Activated CD4-positive, alpha-beta T cell treated with anti-CD3 and anti-CD28 coated beads, Interleukin-2, amount 50 U/mL, for 4 hours (primary cell): ENCODE measurements at places on chromosomes 4 and X.

GRCh38 chr4:1766106-1767060 is 26.7 kb upstream of the FGFR3 start:
- no peak for DNase-seq

DNA sequence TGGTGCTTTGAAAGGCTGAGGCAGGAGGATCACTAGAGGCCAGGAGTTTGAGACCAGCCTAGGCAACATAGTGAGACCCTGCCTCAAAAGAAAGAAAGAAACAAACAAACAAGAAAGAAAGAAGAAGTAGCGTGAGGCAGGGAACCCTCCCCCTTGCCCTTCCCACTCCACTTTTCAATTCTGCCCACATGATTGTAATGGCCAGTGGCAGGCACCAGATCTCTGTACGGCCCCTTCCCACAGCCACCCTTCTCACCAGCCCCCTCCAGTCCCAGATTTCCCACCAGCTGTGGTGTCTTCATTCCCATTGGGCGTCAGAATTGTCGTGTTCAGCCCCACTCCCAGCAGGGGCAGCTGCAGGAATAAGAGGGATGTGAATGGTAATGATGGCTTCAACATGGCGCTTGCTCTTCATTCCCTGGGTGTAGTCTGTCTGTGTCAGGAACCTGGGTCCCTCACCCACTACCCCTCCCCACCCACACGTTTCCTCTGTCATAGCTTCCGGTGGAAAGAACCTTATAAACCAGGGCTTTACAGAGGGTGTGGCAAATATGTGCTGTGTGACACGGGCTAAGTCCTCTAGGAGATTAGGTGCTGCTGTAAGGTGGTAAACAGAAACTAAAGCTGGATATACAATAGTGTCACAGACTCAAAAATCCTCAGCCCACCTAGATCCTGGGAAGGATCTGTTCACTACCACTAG is at the start of gene IL2RG:
TSS of gene IL2RG (minus strand) at position 437 of the 703 bp plus-strand sequence. CDS start at position 399, 38 bp downstream.
- peak; percentile 62 for DNase-seq

- DNase-seq: no peak
These were observed 25.4 kb upstream of the GNRHR start for GRCh38 chr4:67779631-67780030.

- peak; percentile 12 for DNase-seq
These were observed 121.6 kb upstream of the TRIM2 start for GRCh38 chr4:153082322-153083301.

GRCh38 chrX:70656304-70656703 is 211.7 kb downstream of the DLG3 start:
- DNase-seq: no peak

GRCh38 chr4:41461780-41462307 is 76.1 kb upstream of the LIMCH1 start:
- no peak for DNase-seq

GRCh38 chr4:34365946-34366345 is 1878.4 kb downstream of the ARAP2 start:
- no peak for DNase-seq

DNA sequence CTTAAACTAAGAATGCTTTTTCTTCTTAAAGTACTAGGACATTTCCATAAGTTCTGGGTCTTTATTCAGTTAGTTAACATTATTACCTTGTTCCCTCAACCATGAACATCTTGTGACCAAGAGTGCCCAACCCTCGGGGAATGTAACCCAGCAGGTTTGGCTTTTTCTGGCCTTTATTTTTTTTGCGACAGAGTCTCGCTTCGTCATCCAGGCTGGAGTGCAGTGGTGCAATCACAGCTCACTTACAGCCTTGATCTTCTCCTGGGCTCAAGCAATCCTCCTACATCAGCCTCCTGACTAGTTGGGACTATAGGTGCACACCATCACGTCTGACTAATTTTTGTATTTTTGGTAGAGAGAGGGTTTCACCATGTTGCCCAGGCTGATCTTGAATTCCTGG is 65.1 kb downstream of the USP11 start:
- no peak for DNase-seq

DNA sequence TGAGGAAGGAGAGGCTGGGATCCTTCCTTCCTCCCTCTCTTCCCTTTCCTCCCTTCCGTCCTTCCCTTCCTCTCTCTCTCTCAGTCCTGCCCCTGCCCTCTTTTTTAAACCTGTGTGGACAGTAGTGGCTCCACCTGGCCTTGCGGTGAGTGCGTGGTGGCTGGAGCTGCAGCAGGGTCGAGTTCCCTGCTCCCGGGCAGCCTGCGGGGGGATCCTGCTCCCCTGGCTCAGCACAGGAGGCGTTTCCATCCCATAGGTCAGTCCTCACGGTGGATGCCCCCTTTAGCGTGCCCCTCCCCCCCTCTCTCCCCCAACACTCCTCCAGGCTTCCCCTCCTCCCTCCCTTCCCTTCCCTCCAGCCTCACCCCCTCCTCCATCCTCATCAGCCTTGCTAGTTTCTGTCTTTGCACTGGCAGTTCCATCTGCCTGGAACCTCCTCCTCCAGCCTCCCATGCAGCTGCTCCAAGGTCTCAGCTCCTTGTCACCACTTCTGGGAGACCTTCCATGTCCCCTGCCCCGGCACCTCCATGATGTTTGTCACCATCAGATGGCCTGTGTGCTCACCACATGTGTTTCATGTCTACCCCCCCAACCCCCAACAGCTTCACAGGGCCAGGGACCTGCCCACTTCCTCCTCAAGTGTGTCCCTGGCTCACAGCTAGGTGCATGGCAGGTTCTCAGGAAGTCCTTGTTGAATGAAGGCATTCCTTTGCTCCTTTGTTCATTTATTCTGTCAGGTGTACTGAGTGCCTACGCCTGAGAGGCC is 68.4 kb downstream of the PSAPL1 start:
- DNase-seq: no peak

DNA sequence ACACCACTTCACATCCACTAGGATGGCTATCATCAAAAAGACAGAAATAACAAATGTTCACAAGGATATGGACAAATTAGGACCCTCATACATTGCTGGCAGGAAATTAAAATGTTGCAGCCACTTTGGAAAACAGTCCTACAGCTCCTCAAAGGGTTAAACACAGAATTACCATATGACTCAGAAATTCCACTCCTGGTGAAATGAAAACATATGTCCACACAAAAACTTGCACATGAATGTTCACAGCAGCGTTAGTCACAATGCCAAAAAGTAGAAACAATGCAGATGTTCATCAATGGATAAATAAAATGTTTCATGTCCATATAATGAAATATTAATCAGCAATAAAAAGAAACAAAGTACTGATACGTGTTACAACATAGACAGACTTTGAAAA is 15.1 kb downstream of the S100G start:
- no peak for DNase-seq

DNA sequence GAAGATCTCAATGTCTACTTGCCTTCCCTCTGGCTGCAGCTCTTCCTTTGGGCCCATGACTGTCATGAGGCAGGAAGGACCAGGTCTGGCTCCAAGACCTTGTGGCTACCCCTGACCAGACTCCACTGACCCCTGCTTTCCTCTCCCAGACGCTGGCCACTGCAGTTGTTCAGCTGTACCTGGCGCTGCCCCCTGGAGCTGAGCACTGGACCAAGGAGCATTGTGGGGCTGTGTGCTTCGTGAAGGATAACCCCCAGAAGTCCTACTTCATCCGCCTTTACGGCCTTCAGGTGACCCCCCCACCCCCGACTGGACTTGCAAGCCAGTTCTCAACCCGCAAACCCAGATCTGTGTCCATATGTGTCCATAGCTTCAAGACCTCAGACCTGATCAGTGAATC is 535 bp downstream of the WAS start:
- no peak for DNase-seq

GRCh38 chr4:106425576-106425975 is 57.0 kb upstream of the GIMD1 start:
- no peak for DNase-seq

DNA sequence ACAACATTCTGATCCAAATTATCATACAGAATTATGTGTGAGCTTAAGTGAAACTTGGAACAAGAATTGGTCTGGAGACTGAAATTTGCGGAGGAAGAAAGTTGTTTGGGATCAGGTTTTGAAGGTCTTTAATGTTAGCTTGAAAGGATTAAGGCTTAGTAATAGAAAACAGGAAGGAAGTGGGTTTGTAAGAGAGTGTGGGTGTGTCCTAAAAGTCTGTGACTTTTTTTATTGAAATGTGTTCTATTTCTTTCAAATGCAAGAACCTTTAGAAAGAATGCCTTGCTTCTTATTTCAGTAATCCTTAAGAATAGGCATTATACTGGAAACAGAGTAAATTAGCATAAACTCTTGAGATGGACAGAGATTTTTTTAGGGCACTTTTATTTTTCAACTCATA is 198.0 kb downstream of the GALNTL6 start:
- DNase-seq: no peak

DNA sequence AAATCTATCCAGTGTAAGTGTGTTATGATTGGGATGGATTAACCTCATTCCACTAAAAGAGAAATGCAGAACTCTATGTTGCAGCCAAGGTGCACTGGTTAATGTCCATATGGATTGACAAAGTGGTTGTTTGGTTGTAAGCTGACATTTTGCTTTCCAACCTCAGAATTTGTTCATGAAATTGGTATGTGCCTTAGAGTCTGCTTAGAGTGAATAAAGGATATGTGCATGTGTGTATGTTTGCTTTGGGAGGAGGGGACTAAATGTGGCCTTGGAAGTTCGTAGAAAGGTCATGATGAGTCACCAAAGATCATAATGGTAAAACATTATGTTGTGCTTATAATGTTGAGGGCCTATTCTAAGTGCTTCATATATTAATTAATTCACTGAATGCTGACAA is 44.1 kb upstream of the MBNL3 start:
- no peak for DNase-seq

GRCh38 chr4:185709802-185710486 is 102.0 kb downstream of the SORBS2 start:
- DNase-seq: no peak

DNA sequence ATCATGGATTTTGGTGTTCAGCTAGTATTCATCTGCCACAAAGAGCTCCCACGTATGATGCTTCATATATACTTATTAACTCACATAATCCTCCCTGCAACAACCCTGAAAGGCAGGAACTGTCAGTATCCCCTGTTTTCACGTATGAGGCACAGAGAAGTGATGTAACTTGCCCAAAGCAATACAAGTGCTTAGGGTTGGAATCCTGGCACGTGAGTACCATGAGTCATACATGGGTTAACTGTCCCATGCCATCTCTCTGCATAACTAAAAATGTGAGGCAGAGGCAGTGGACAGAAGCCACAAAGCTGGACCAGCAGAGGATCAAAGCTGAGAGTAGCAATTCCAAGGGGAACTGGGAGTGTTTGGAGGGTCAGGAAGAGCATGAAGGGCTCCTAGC is 35.7 kb upstream of the EGFL6 start:
- DNase-seq: no peak

GRCh38 chr4:147739239-147739823 is 7.4 kb downstream of the ARHGAP10 start:
- no peak for DNase-seq

DNA sequence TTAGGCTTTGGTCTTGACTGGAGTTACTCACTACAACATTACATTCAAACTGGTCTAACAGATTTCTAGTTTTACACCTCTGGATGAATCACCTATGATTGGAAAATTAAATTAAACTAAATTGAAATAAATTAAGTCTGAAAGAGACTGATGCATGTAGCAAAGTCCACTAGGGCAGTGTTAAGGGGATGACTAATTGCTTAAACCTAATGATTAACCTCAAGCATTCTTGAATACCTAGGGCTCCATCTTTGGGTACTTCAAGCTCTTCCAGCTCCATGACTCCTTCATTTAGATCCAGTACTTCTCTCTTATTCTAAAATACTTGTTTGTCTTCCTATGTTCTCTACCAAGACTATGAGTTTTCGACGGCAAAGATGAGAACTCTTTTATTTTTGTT is 86.8 kb downstream of the SH2D1A start:
- DNase-seq: no peak

GRCh38 chr4:95289028-95289634 is 259.6 kb downstream of the UNC5C start:
- DNase-seq: no peak

DNA sequence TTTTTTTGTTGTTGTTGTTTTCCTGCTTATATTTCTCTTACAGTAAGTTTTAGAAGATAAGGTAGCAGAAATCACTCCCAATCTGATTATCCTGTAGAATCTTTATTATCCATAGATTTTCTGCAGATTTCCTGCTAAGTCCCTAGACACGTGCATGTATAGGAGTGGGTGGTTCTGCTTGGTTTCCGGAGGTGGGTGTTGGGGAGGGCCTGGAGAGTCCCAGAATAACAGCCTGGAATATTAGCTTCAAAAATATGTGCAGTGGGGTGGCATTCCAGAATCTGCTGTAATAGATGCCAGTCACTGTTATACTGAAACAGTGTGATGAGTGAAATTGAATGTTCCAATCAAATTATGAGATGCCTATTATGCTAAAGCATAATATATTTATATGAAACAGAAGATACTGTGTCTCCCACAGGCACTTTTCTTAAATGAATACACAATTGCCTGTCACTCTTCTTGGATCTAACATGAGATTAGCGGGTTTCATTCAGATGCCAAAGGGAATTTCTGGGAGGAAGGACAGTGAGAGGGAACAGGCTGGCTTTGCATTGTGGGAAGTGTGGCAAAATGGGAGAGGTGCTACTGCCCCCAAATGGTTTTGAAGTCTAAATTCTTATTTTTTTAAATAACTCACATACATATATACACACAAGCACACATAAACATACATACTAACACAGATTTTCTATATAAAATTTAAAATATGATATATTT is 37.6 kb downstream of the C4orf50 start:
- DNase-seq: no peak

- no peak for DNase-seq
These were observed 43.3 kb upstream of the HAND2 start for GRCh38 chr4:173573286-173573685.

DNA sequence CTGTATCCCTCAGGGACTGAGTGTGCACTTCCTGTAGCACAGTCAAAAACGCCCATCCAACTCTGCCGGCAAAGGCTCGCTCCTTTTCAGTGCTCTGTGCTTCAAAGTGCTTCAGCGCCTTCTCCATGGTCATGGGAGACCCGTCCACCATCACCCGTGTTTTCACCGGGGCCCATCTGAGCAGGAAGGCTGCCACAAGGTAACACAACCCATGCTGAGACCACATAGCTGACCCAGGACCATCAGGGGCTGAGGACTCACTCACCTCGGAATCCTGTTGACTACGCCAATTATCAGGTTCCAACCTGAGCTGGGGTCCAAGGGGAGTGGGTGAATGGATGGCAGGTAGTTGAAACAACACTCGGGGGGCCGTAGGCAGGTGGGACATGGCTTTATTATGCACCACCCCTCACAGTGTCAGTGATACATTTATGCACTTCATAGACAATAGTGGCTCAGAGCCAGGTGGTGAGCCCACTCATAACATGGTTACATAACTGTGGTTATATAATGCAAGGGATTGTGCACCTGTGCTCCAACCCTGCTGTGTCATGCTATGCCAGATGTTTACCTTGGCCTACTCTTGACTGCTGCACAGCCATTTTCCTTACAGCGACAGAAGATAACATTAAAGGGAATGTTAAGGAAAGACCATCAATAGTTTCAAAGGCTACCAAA is 227.8 kb downstream of the ADGRL3 start:
- DNase-seq: no peak

DNA sequence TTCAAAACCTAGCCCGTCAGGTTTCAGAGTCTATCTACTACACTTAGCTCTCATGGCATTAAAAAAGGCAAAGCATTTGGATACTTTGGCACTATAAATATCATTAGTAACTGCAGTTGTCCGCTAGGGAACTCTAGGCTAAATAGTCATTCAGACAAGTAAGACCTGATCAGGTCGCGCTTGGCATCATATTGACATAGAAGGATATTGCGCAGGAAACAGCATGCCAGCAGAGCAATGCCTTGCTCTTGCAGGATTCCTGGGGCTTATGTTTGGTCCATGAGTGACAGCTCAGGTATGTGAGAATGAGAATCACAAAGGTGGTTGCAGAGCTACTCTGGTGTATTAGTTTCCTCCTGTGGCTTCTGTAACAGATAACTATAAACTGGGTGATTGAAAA is 62.7 kb downstream of the KDM6A start:
- DNase-seq: no peak
